Left colon (tissue), 2 donors: ENCODE measurements at places on chromosomes 5 and 9. TPM values are rescaled to one million over a fixed set of nuclear protein-coding genes. Genes with fewer than 3 reads are reported as not detected.

GRCh38 chr5:39730006-39730405 lies 305.2 kb upstream of the DAB2 start:
- no peak for DNase-seq

The NEURL1B gene
- total RNA-seq, result 90.8 TPM

GRCh38 chr9:69385581-69386033 lies 60.6 kb downstream of the ENTREP1 start:
- DNase-seq, result no peak

GRCh38 chr9:81722277-81722676 lies 32.9 kb upstream of the TLE1 start:
- no peak for DNase-seq

The SPATA31A3 gene
- total RNA-seq, result not detected

DNA sequence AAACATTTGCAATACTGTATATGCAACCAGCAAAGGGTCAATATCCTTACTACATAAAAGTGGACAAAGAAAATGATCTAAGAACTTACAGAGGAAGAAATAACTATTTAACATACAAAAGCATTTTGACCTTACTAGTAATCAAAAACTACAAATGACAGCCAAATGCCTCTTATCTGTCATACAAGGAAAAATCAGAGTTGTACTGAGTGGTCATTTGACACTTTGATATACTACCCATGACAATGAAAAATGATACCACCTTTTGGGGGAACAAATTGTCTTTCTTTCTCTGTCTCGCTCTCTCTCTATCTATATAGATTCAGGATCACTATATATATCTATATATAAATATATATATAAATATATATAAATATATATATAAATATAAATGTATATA lies 50.4 kb upstream of the ZSWIM6 start:
- no peak for DNase-seq

The SOWAHA gene
- 38.8 TPM for total RNA-seq

- peak; percentile 75 for DNase-seq
Observed at GRCh38 chr9:106859957-106860720, 2.8 kb upstream of the ZNF462 start.

- DNase-seq, result peak; percentile 47
Observed at GRCh38 chr5:129377504-129377903, 82.6 kb upstream of the ADAMTS19 start.

DNA sequence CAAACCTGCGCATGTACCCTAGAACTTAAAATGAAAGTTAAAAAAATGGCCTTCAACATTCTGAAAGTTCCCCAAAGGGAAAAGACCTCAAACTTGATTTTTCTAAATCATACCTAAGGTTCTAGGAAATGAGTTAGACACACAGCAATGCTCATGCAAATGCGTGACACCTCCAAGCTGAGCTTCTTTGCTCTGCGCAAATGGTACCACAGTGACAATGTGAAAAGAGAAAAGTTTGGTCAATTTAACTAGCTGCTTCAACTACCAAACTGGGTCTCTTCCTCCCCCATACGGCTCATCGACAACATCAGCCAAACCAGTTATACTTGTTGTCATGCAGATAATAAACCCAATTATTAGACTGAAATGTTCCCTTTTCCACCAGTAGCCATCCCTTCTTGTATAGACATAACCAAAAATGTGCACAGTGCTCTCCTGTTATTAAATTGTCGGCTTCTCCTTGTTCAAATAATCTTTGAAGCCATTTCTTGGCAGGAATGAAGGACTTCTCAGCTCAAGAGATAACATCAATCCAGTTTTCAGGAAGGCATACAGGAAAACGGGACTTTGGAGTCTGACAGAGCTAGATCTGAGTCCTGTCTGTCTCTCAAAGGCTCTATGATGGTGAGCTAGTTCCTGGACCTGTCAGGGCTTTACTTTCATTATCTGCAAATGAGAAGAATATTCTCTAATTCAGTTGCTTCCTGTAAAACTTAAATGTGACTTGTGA lies 185.6 kb upstream of the NR3C1 start:
- no peak for DNase-seq
